ENCODE measurements at places on chromosomes 2 and 18.

GRCh38 chr2:53969285-53969967 is 1.4 kb downstream of the PSME4 start:
- H3K36me3 ChIP-seq: peaks cover 14% of the 10 kb centered on the region
- DNase-seq: no peak
- peak overlapping the region; percentile 96 for H3K4me3 ChIP-seq
- peak overlapping the region; percentile 98 for H3K27ac ChIP-seq
- H3K4me1 ChIP-seq: peaks cover 63% of the 10 kb centered on the region

GRCh38 chr2:96924775-96925747 is 55.2 kb upstream of the SEMA4C start:
- peaks cover 38% of the 10 kb centered on the region for H3K4me1 ChIP-seq
- no peaks in the 10 kb centered on the region for H3K27me3 ChIP-seq
- H3K27ac ChIP-seq: peak overlapping the region; percentile 70
- no peak for DNase-seq
- peaks cover 4% of the 10 kb centered on the region for H3K36me3 ChIP-seq
- H3K4me3 ChIP-seq: peak overlapping the region; percentile 80

GRCh38 chr2:63052411-63053080 is 1.9 kb downstream of the OTX1 start:
- no peak overlapping the region for H3K27ac ChIP-seq
- H3K36me3 ChIP-seq: peaks cover 6% of the 10 kb centered on the region
- H3K27me3 ChIP-seq: peaks cover 98% of the 10 kb centered on the region
- peak overlapping the region; percentile 94 for H3K4me3 ChIP-seq
- DNase-seq: no peak

GRCh38 chr2:199356412-199356811 is 101.3 kb downstream of the SATB2 start:
- no peak overlapping the region for H3K4me3 ChIP-seq
- H3K4me1 ChIP-seq: no peaks in the 10 kb centered on the region
- H3K27ac ChIP-seq: no peak overlapping the region
- DNase-seq: no peak

- no peak overlapping the region for H3K4me3 ChIP-seq
- DNase-seq: no peak
- H3K4me1 ChIP-seq: peaks cover 47% of the 10 kb centered on the region
- H3K36me3 ChIP-seq: peaks cover 9% of the 10 kb centered on the region
- H3K27ac ChIP-seq: no peak overlapping the region
Measured at GRCh38 chr2:239244625-239245024, 156.2 kb downstream of the HDAC4 start.

DNA sequence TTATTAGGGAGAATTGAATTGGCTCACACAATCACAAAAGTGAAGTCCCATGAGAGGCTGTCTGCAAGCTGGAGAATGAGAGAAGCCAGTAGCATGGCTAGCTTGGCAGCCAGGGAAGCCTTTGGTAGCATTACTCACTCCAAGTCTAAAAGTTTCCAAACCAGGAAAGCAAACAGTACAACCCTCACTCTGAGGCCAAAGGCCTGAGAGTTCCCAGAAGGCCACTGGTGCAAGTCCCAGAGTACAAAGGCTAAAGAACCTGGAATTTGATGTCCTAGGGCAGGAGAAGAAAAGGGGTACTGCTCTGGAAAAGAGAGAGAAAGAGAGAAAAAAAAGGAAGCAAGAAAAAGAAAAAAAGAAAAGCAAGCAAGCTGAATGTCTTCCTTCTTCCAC is 318.2 kb downstream of the RND3 start:
- no peaks in the 10 kb centered on the region for H3K27me3 ChIP-seq
- H3K4me1 ChIP-seq: no peaks in the 10 kb centered on the region
- no peaks in the 10 kb centered on the region for H3K36me3 ChIP-seq
- no peak overlapping the region for H3K27ac ChIP-seq
- no peak for DNase-seq

GRCh38 chr2:151668737-151669136 is 65.5 kb downstream of the NEB start:
- H3K4me3 ChIP-seq: no peak overlapping the region
- DNase-seq: no peak
- H3K4me1 ChIP-seq: peaks cover 24% of the 10 kb centered on the region
- no peaks in the 10 kb centered on the region for H3K27me3 ChIP-seq
- no peak overlapping the region for H3K27ac ChIP-seq
- no peaks in the 10 kb centered on the region for H3K36me3 ChIP-seq

- H3K27ac ChIP-seq: no peak overlapping the region
- no peaks in the 10 kb centered on the region for H3K36me3 ChIP-seq
Measured at GRCh38 chr2:39948016-39948719, 169.1 kb upstream of the THUMPD2 start.

GRCh38 chr2:236831698-236832097 is 254.0 kb upstream of the COPS8 start:
- H3K27ac ChIP-seq: no peak overlapping the region
- no peaks in the 10 kb centered on the region for H3K4me1 ChIP-seq
- no peak overlapping the region for H3K4me3 ChIP-seq

Data from central memory CD8-positive, alpha-beta T cell (primary cell).